Naive B cell (primary cell): ENCODE measurements at places on chromosomes 1 and 21. TPM values are rescaled to one million over a fixed set of nuclear protein-coding genes. Genes with fewer than 3 reads are reported as not detected.
A peak's percentile ranks its signal among the peaks of the same experiment; 100 is the strongest.

Gene S100A6
- polyA plus RNA-seq: 140 TPM

Gene SLC27A3
- 5.4 TPM for polyA plus RNA-seq

Gene SPRR1B
- not detected for polyA plus RNA-seq

GRCh38 chr1:219988387-219988786 lies 57.9 kb downstream of the EPRS1 start:
- peaks cover 20% of the 10 kb centered on the region for H3K36me3 ChIP-seq
- H3K27ac ChIP-seq: peak overlapping the region; percentile 73
- peaks cover 13% of the 10 kb centered on the region for H3K4me1 ChIP-seq
- no peaks in the 10 kb centered on the region for H3K27me3 ChIP-seq
- DNase-seq: no peak
